ENCODE measurements at places on chromosomes 3 and 15.

DNA sequence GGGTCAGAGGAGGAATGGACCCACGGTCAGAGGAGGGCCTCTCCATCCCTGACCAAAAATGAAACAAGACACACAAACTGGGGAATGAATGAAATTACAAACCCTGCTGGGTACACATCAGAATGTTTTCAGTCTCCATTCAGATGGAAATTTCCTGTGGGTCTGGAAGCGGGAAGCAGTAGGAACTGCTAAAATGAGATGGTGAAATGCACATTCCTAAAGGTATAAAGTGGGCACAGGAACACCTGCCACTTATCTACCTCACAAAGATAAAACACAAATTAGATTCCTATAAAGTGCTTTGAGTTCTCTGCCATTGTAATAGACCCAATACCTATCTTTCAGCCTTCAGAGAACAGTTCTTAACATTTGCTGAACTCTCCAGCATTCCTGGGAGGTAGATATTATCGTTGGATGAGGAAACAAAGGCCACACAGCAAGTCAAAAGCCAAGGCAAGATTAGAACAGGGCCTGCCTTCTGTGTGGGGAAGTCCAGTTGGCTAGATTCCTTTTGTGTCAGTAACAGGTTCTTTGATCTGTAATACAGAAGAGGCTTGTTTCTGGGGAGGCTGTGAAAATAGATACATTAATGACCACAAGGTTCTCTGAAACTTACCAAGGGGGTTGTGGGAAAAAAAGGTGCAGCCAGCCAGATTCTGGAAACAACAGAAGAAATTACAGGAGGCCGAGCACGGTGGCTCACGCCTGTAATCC lies 98.4 kb downstream of the IGF2BP2 start:
- no peak for ATAC-seq

DNA sequence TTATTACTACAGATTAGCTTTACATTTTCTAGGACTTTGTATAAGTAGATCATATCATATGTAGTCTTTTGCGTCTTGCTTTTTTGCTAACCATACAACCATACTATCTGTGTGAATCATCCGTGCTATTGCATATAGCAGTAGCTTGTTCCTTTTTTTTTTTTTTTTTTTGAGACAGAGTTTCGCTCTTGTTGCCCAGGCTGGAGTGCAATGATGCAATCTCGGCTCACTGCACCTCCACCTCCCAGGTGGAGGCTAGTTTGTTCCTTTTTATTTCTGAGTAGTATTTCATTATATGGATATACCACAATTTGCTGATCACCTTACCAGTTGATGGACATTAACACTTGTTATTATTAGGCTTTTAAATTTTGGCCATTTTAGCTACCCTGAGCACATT lies 54.5 kb upstream of the TBL1XR1 start:
- peak; percentile 73 for ATAC-seq

GRCh38 chr15:100680726-100681125 lies 78.3 kb downstream of the ASB7 start:
- ATAC-seq, result no peak

DNA sequence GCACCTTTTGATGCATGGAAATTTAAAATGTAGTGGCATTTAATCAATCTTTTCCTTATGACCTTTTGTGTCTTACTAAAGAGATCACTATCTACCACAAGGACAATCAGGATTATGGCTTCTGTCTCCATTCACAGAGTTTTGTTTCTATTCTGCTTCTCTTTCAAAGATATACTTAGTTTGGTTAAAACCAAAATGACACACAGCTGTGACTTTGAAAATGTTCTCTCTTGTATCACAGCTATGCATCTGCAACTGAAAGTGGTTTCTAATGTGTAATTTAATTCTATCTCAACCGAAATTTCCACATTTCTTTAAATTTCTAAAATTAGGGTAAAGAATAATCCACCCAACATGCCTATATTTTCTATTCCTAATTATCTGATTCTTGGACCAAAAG lies 27.7 kb downstream of the HLTF start:
- no peak for ATAC-seq

GRCh38 chr3:129326595-129326994 lies 47.9 kb downstream of the HMCES start:
- ATAC-seq, result no peak

- no peak for ATAC-seq
These were observed 69.8 kb downstream of the ISG20 start for GRCh38 chr15:88708655-88709054.

DNA sequence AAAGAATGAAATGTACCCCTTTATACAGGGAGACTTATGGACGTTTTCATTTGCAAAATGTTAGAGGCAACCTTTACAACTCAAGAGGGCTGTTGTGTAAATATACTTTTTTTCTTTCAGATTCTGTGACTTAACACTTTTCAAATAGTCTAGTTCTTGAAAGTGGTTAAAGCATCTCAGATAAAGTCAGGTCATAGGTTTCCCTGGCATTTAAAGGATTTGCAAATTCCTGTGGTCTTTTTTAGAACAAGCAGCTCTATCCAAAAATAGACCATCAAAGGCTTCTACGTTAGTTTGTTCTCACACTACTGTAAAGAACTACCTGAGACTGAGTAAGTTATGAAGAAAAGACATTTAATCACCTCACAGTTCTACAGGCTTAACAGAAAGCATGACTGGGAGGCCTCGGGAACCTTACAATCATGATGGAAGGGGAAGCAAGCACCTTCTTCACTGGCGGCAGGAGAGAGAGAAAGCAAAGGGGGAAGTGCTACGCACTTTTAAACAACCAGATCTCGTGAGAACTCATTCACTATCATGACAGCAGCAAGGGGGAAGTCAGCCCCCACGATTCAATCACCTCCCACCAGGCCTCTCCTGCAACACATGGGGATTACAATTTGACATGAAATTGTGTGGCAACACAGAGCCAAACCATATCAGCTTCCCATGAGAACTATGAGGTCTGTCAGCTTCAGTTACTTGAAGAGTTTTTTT lies 23.3 kb upstream of the GABRR3 start:
- ATAC-seq, result no peak

DNA sequence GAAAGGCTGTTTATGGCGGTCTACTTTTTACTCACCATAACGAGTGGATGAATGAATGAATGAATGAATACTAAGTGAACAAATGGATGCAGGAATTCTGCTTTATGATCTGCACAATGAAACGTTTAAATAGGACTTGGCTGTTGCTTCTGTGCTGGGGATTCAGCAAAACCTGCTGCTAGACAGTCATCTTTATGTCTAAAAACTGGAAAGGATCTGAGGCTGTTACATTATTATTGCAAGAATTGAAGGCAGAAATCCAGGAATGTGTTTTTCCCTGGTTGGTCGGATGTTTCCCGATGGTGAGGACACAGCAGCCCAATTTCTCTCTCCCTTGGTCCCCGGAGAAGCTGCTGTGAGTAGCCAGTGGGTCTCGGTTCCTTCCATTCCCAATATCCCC lies 94.2 kb downstream of the GABRG3 start:
- ATAC-seq, result no peak

DNA sequence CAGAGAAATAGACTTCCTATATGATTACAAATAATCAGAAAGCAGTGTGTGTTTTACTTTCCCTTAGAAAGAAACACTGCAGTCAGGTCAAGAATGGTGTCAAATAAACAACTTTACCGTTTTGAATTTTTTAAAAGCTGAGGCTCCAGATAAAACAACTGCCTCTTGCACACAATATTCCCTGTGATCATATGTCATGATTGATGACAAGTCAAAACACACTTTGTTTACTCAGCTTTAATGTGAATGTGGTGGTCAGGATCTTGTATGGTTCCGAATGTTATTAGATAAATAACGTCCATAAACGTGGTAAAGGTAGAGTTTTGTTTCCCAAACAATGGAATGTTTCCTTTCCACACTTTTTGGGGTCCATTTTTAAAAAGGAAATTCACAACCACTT lies 428.4 kb upstream of the MDFIC2 start:
- ATAC-seq, result no peak

GRCh38 chr3:175590745-175591144 lies 731.6 kb downstream of the NAALADL2 start:
- no peak for ATAC-seq

- no peak for ATAC-seq
These were observed 27.6 kb downstream of the CERS3 start for GRCh38 chr15:100501117-100501516.

DNA sequence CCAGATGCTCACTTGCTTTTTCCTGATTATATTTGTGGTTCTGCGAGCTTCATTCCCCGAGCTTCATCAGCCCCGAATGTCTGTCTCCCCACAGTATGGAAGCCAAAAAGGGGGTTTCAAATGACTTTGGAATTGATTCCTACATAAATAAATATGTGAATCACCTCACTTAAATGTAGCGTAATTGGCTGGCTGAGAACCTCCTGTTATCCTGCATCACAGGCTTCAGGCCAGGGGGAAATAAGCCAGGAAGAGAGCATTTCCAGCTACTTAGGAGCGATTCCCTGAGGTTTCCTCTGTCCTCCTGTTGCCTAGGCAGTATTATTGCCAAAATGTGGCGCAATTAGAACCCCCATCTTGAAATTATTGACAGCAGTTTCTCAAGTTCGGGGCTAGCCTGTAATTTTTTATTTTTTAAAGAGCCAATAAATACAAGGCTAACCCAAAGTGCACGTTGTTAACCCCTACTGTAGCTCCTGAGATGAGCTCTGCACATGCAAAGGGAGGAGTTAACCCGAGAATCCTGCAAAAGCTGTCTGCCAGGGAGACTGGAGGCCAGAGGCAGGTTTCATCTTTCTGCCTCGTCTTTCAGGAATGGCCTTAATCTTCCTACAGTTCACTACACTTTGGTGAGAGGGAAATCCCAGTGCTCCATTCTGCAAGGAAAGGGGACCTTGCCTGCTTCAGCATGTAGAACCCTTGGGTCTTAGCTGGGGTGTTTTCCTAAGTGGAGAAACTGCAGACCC lies 148.2 kb downstream of the ADAMTS9 start:
- ATAC-seq, result no peak

DNA sequence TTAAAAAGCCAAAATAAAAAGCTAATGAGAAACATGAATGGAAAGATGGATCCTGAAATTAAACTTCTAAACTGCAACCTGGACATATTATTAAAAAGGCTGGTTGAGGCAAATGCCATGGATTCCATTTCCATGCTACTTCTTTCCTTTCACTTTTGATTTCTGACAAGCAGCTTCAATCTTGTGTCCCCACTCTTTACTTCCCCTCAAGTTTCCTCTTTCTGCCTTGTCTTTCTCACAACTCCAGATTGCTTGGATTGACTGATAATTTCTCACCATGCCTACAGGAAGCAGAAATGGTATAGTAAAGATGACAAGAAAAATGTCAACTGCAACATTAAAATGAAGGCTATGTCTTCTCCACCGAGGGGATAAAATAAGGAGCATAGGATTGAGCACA lies 1136.7 kb downstream of the TUSC7 start:
- ATAC-seq, result no peak

DNA sequence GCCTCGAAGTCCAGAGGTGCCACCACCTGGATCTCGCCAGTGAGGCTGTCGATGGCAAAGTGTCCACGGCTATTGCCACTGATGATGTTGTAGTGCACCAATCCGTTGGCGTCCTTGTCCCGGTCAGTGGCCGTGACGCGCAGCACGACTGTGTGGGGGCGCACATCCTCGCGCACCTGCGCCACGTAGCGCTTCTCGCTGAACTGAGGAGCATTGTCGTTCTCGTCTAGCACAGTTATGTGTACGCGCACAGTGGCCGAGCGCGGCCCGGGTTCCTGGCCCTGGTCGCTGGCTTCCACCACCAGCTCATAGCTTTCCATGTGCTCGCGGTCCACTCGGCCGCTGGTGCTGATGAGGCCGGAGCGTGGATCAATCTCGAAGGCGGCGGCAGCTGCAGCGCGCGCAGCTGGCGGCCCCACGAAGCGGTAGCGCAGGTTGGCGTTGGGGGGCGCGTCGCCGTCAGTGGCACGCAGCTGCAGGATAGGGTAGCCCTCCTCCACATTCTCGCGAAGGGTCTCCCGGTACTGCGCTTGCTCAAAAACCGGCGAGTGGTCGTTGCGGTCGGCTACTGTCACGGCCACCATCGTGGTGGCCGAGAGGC lies 1.8 kb downstream of the CELSR3 start:
- ATAC-seq, result no peak

Measured in stimulated activated memory B cell treated with anti-CD40 and anti-IgM and Interleukin-4, amounts not matched to agents 10 μg/mL and 1 μg/mL and 100 μg/mL, for 72 hours (primary cell).